HepG2 (cell line): ENCODE measurements at places on chromosomes 5 and 9.

- no peak overlapping the region for H3K27ac ChIP-seq
- no peaks in the 10 kb centered on the region for H3K27me3 ChIP-seq
- H3K36me3 ChIP-seq, result peaks cover 42% of the 10 kb centered on the region
- peaks cover 66% of the 10 kb centered on the region for H3K4me1 ChIP-seq
- H3K4me3 ChIP-seq, result no peak overlapping the region
Measured at GRCh38 chr5:142313682-142314081, 11.1 kb downstream of the SPRY4 start.

DNA sequence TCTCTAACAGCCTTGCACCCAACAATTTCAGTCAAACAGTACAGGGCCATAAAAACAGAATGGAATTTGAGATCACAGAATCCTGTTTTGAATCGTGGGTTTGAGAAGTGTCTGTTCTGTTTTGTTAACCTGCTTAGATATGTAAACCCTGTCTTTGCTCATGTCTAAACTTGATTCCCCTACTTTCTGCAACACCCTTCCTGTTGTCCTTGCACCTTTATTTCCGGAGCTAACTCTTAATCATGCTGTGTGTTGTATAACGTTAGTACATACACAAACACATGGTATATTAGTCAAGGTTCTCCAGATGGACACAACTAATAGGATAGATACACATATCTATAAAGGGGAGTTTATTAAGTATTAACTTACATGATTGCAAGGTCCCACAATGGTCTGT is 2229.2 kb upstream of the C9orf72 start:
- H3K4me1 ChIP-seq, result no peaks in the 10 kb centered on the region
- H3K27me3 ChIP-seq, result no peaks in the 10 kb centered on the region
- DNase-seq, result no peak
- H3K36me3 ChIP-seq, result no peaks in the 10 kb centered on the region

- H3K4me1 ChIP-seq, result no peaks in the 10 kb centered on the region
- no peaks in the 10 kb centered on the region for H3K27me3 ChIP-seq
- DNase-seq, result no peak
Measured at GRCh38 chr9:1878811-1879210, 136.3 kb upstream of the SMARCA2 start.

DNA sequence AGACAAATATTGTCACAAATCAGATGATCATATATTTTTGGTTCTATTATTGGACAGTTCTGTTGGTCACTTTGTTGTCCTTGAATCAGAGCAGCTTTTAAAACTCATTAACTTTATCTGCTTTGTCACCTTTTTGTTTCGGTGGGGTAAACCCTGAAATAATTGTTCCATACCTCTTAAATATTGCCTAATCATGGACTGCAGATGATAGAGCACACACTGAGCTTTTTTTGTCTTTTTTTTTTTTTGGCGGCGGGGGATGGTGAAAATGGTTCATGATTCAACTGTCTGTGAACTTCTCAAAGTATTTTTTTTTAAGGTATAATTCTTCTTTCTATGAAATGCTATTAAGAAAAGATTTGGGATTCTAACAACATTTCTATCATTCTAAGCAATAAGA is 1.8 kb downstream of the NUDT12 start:
- H3K27ac ChIP-seq, result no peak overlapping the region
- no peak overlapping the region for H3K4me3 ChIP-seq
- H3K27me3 ChIP-seq, result no peaks in the 10 kb centered on the region; the same call in 2 of the 3 replicates

DNA sequence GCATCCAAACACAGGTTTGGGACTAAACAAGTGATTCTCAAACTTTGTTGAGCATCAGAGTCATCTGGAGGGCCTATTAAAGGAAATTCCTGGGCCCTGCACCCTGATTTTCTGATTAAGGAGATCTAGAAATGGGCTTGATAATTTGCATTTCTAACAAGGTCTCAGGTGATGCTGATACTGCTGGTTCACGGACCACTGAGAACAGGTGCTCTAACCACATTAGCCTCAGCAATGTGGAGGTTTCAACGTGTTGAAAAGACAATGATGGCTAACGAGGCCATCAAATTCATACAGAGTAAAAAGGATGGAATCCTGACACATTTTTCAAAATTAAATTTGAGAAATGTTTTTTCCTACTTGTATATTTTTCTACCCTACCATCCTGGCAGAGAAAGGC is 172.1 kb downstream of the TSSK1B start:
- H3K4me3 ChIP-seq, result no peak overlapping the region
- DNase-seq, result no peak
- H3K4me1 ChIP-seq, result no peaks in the 10 kb centered on the region
- no peaks in the 10 kb centered on the region for H3K27me3 ChIP-seq
- H3K36me3 ChIP-seq, result no peaks in the 10 kb centered on the region
- H3K27ac ChIP-seq, result no peak overlapping the region

- no peaks in the 10 kb centered on the region for H3K27me3 ChIP-seq
- no peak overlapping the region for H3K27ac ChIP-seq
- H3K4me1 ChIP-seq, result no peaks in the 10 kb centered on the region
- H3K4me3 ChIP-seq, result no peak overlapping the region
- no peaks in the 10 kb centered on the region for H3K36me3 ChIP-seq
Measured at GRCh38 chr9:70747261-70747718, 332.8 kb upstream of the KLF9 start.

DNA sequence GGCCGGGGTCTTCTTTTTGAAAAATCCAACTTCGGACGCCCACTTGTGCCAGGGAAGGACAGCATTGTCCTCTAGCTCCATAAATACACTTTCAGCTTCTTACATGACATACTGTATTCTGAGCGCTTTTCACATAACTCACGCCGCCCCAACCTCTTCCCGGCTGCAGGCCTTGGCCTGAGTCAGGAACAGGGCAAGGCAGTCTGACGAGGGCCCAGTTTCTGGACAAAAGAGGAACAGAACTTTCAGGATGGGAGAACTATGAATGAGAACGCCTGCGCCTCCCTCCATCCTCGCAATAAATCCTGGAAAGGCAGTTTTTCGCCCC is 650 bp downstream of the DCTN4 start:
- H3K4me1 ChIP-seq, result peaks cover 58% of the 10 kb centered on the region
- peaks cover 23% of the 10 kb centered on the region for H3K36me3 ChIP-seq
- H3K4me3 ChIP-seq, result peak overlapping the region; percentile 86
- no peak for DNase-seq
- H3K27me3 ChIP-seq, result no peaks in the 10 kb centered on the region

DNA sequence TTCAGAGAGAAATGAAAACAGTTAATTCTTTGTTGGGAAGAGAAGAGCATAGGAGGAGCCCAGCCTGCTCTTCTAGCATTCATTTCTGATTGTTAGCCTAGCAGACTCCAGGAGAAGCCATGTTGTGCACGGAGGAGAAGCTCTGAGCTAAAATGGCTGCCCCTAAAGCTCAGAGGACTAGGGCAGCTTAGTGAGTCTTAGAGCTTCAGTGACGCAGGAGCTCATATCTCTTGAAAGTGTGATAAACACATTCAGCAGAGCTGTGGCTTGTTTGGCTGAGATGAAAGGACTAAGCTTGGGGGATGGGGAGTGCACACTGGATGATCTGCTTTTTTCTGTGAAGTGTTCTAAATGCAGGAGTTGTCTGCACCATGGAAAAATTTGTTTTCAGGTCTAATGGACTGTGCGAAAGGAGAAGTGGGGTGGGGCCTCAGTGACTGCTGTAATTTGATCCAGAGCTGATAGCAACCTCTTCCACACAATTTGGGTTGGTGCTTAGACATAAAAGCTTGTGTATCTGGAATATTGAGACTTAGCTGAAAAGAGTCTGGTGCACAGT is 58.5 kb downstream of the ZNF462 start:
- peaks cover 17% of the 10 kb centered on the region for H3K4me1 ChIP-seq
- H3K36me3 ChIP-seq, result no peaks in the 10 kb centered on the region
- H3K27ac ChIP-seq, result no peak overlapping the region
- H3K4me3 ChIP-seq, result peak overlapping the region; percentile 34; the same call in 1 of the 2 replicates
- DNase-seq, result peak; percentile 8
- H3K27me3 ChIP-seq, result no peaks in the 10 kb centered on the region

- H3K27me3 ChIP-seq, result no peaks in the 10 kb centered on the region
- DNase-seq, result no peak
- H3K4me3 ChIP-seq, result no peak overlapping the region
- H3K27ac ChIP-seq, result no peak overlapping the region
- no peaks in the 10 kb centered on the region for H3K36me3 ChIP-seq
Measured at GRCh38 chr9:15722888-15723287, 170.0 kb downstream of the CCDC171 start.

DNA sequence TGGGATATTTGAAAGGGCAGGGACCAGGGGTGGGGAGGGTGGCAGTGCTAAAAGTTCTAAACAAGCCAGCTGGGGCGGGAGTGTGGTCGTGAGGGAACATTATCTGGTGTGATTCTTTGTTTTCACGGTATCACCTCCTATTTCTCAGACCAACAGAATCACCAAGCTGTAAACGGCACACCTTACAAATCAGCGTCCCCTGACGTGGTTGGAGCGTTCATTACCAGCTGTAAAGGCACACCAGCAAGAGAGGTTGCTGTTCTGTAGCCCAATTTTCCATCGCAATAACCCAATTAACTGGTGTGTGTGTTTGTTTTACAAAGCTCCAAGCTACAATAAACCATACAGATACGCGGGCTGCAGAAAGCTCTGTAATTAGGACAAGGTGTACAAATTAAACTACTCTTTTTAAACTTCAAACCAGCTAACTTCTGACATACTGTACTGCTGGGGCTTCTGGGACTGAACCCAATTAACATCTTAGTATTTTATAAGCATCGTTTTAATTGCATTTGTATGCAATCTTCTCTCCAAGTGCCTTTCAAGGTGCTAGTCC is 303.6 kb upstream of the CLINT1 start:
- H3K27me3 ChIP-seq, result peaks cover 7% of the 10 kb centered on the region; the same call in 1 of the 3 replicates
- no peak overlapping the region for H3K27ac ChIP-seq
- no peaks in the 10 kb centered on the region for H3K4me1 ChIP-seq
- no peaks in the 10 kb centered on the region for H3K36me3 ChIP-seq

GRCh38 chr5:56126487-56127179 is 106.5 kb downstream of the ANKRD55 start:
- H3K36me3 ChIP-seq, result no peaks in the 10 kb centered on the region; the same call in 1 of the 2 replicates
- DNase-seq, result no peak
- no peaks in the 10 kb centered on the region for H3K27me3 ChIP-seq
- no peak overlapping the region for H3K4me3 ChIP-seq

- peaks cover 25% of the 10 kb centered on the region for H3K4me1 ChIP-seq
- H3K27ac ChIP-seq, result no peak overlapping the region
- peaks cover 3% of the 10 kb centered on the region; the same call in 1 of the 3 replicates for H3K36me3 ChIP-seq
- H3K4me3 ChIP-seq, result no peak overlapping the region
- DNase-seq, result no peak
Measured at GRCh38 chr5:150559088-150559487, 51.2 kb downstream of the NDST1 start.

- H3K36me3 ChIP-seq, result no peaks in the 10 kb centered on the region
- DNase-seq, result no peak
- H3K4me1 ChIP-seq, result no peaks in the 10 kb centered on the region
Measured at GRCh38 chr9:79969393-79970145, 397.8 kb downstream of the TLE4 start.

- peaks cover 5% of the 10 kb centered on the region; the same call in 1 of the 3 replicates for H3K27me3 ChIP-seq
- H3K36me3 ChIP-seq, result no peaks in the 10 kb centered on the region
- DNase-seq, result no peak
- no peak overlapping the region for H3K27ac ChIP-seq
- H3K4me3 ChIP-seq, result no peak overlapping the region
Measured at GRCh38 chr9:88777498-88778312, 213.6 kb upstream of the S1PR3 start.

DNA sequence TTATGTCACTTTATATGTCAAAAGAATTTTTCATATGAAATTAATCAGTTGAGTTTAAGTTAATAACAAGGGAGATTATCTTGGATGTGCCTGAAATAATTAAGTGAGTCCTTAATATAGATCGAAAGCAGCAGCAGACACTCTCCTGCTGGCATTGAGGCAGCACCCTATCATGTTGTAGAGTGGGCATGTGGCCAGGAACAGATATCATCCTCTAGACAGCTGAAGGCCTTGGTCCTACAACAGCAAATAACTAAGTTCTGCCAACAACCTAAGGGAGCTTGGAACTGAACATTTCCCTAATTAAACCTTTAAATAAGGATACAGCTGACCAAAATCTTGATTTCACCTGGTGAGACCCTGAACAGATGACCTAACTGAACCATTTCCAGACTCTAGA is 25.8 kb upstream of the UGT3A1 start:
- no peaks in the 10 kb centered on the region for H3K36me3 ChIP-seq
- no peaks in the 10 kb centered on the region for H3K4me1 ChIP-seq
- no peak for DNase-seq
- no peak overlapping the region for H3K4me3 ChIP-seq

DNA sequence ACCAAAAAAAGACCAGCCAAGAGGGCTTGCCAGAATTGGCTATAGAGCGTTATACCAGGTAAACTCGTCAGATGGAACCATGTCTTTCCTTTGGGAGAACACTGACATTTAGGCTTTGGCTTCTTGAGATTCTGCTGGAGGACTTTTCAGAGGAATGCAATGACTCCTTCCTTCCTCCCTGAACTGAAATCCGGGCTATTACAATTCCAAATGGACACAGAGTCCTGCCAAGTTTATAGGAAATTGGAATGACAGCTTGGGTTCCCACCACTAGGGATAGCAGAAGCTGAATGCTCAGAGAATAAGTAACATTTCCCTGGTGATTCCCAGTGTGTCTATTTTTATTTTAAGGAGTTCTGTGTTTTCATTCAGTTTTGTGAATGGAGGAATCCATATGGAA is 143.0 kb downstream of the FGF1 start:
- no peak for DNase-seq
- H3K36me3 ChIP-seq, result no peaks in the 10 kb centered on the region
- no peak overlapping the region for H3K4me3 ChIP-seq
- H3K27ac ChIP-seq, result no peak overlapping the region
- peaks cover 5% of the 10 kb centered on the region; the same call in 1 of the 2 replicates for H3K4me1 ChIP-seq
- no peaks in the 10 kb centered on the region for H3K27me3 ChIP-seq

GRCh38 chr5:124747791-124748686 is 1.6 kb upstream of the ZNF608 start:
- peak overlapping the region; percentile 71 for H3K27ac ChIP-seq
- H3K36me3 ChIP-seq, result no peaks in the 10 kb centered on the region
- DNase-seq, result no peak
- H3K4me3 ChIP-seq, result peak overlapping the region; percentile 43
- H3K27me3 ChIP-seq, result no peaks in the 10 kb centered on the region

DNA sequence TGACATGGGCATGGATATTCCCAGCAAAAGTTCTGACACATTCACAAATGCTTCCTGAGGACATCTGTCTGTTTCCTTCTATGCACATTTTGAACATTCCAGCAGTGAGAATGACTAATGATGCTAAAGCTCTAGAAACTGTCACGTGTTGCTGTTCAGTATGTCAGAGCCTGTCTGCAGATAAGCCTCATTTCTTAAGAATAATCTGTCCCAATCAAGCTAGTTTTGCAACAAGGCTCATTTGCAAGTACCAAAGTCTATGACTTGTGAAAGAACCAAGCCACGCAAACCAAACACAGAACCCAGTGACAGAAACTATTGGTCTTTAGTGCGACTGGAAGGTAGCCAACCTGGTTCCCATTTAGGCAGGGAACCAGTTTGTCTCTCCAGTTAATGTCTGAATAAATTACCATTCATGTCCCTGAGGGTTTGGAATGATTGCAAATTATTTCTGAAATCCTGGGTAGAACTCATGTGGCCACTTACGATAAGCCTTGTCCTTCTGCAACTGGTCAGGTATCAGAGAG is 178.5 kb downstream of the C9orf152 start:
- no peak overlapping the region for H3K4me3 ChIP-seq
- H3K27me3 ChIP-seq, result no peaks in the 10 kb centered on the region; the same call in 1 of the 2 replicates
- peak overlapping the region; percentile 79 for H3K27ac ChIP-seq
- H3K4me1 ChIP-seq, result peaks cover 47% of the 10 kb centered on the region
- H3K36me3 ChIP-seq, result no peaks in the 10 kb centered on the region

GRCh38 chr5:141857226-141857625 is 21.0 kb downstream of the PCDH1 start:
- no peak overlapping the region for H3K27ac ChIP-seq
- no peaks in the 10 kb centered on the region for H3K36me3 ChIP-seq
- peaks cover 5% of the 10 kb centered on the region for H3K27me3 ChIP-seq

GRCh38 chr5:179411161-179411841 is 66.0 kb upstream of the ADAMTS2 start:
- no peaks in the 10 kb centered on the region for H3K36me3 ChIP-seq
- no peak overlapping the region for H3K27ac ChIP-seq
- no peaks in the 10 kb centered on the region for H3K27me3 ChIP-seq
- DNase-seq, result no peak
- H3K4me1 ChIP-seq, result no peaks in the 10 kb centered on the region
